ENCODE measurements at places on chromosomes 7 and 10. TPM values are rescaled to one million over a fixed set of nuclear protein-coding genes. Genes with fewer than 3 reads are reported as not detected.

The BTBD16 gene
- not detected for total RNA-seq

The KCP gene
- not detected for total RNA-seq

The SLC18A2 gene
- under 0.01 TPM for total RNA-seq

The SLC39A12 gene
- total RNA-seq, result not detected

The EBF3 gene
- total RNA-seq, result 0.13 TPM

The FAM25G gene
- not detected for total RNA-seq
